ENCODE measurements at places on chromosomes 3 and 15.

DNA sequence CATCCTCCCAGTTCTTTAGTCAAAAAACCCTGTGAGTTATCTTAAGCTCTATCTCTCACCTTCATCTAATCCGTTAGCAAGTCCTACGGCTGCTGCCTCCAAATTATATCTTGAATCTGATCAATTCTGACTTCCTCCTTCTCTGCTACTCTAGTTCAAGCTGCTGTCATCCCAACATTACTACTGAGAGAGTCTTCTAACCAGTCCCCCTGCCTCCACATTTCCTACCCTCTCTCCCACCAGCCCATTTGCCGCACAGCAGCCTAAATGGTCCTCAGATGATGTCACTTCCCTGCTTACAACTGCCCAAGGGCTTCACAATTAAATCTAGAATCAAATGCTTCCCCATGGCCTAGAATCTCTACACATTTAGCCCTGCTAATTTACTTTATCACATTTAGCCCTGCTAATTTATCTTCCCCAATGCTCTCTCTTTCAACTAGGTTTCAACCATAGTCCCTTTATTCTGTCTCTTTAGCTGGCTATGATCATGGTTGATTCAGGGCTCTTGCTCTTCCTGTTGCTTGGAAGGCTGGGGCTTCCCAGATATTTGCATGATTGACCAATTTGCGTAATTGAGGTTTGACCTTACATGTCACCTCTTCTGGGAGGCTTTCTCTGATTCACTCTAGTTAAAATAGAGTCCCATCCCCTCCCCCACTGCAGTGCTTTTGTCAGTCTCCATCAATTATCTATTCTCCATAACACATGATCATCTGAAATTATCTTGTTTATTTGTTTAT is 11.0 kb upstream of the ARL14 start:
- DNase-seq = no peak

GRCh38 chr3:13016083-13016720 is 57.0 kb downstream of the IQSEC1 start:
- DNase-seq = no peak

DNA sequence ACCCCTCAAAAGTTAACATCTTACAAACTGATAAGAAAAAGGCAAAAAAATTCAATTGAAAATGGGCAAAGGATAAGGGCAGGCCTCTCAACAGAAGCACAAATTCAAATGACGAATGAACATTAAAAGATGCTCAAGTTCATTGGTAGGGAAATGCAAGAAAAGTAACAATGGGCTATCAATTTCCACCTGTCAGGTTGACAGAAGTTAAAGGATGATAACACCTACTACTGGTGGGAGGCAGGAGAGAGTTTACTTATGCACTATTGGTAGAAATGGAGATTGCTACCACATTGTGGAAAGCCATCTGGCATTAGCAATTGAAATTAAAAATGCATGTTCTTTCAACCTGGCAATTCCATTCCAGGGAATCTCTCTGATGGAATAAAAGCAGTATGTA is 35.6 kb upstream of the TNFAIP8L3 start:
- no peak for DNase-seq

GRCh38 chr3:77524463-77524862 is 484.6 kb downstream of the ROBO2 start:
- no peak for DNase-seq

DNA sequence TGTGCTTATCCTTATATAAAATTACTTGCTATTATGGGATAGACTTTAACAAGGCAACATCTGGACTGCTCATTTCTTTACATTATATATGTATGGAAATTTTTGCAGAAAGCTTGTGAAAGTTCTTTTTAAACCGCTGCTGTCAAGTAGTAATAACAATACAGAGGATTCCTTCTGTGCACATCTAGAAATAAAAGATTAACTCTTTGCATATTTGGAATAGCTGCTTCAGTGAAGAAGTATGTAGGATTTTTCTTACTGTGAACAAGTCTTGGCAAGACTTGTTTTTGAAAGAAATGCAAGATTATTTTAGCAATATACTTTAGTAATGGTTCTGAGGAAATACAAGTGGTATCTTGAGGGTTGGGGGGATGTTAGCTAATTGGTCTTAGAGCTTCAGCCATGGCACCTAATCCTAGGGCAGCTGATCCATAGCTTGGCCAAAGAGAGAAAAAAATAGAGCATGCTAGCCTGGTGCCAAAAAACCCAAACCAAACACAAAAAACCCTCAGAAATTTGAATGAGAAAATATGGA is 4.3 kb downstream of the PRKCI start:
- DNase-seq = no peak

- no peak for DNase-seq
Measured at GRCh38 chr15:62601777-62602545, 436.9 kb upstream of the C2CD4B start.

DNA sequence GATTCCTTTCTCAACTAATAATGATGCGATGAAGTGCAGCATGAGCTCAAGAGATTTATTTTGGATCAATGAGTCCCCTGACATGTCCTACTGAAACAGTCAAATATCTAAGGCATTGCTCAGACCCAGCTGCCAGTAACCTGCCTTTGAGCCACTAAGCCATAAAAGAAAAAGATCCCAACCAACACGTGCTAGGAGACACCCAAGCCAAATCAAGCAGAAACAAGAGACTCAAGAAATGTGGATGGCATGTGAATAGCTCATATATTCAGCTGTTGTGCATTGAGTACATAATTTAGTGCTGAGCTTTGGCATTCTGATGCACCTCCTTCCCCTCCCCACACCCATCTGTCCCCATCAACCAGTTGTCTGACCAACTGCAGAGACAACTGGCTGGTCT is 29.2 kb downstream of the GJD2 start:
- no peak for DNase-seq

DNA sequence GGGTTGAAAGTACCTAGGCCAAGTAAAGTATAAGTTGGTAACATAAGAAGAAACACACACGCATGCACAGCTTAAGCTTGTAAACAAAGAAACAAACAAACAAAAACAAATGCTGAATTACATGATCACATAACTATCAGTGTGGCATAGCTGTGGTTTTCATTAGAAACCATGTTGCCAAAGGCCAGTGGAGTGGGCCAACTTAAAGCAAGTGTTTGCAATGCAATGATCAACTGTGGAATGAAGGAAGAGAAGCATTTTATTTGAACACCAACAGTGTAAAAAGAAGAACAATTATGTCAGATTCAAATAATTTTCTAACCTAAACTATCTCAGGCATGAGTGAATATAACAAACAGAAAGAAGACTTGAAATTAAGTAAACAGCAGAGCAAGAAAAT is 199.4 kb upstream of the STRIT1 start:
- DNase-seq = no peak

- DNase-seq = no peak
Measured at GRCh38 chr3:66302288-66302687, 81.5 kb downstream of the SLC25A26 start.

GRCh38 chr3:177928172-177928873 is 607.9 kb upstream of the KCNMB2 start:
- no peak for DNase-seq

GRCh38 chr3:106542101-106542769 is 673.4 kb upstream of the CBLB start:
- DNase-seq = no peak

DNA sequence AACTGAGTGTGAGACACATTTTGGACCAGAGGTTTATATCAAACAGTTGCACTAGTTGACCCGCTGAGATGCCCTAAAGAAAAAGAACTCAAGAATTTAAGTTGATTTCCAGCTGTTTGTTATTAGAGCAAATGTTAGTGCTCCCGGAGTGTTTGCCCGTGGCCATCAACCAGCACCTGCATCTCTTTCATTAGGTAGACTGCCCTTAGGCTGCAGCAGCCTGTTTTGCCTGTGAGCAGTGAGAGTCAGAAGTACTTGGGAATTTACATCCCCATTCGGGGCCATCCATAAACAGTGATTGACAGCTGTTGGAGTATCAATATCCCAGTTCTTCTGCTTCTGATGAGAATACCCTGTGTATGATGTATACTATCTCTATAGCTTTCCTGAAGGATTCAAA is 492.6 kb downstream of the RBMS3 start:
- no peak for DNase-seq

DNA sequence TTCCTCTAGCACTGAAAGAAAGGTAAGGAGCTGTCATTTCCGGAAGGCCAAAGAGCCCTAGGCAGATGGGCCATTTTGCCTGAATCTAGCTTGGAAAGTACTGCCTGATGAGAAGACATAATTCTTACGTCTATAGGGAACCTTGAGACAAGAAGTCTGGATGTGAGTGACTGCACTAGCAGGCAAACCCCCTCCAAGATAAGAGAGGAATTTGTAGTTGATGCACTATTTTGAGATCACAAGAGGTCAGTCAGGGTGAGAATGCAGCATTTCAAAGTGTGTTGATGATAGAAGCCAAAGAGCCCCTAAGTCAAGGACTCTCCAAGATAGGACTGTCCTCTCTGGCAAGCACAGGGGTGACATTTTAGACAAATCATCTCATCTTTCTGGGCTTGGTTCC is 99.2 kb downstream of the HES1 start:
- DNase-seq = no peak

DNA sequence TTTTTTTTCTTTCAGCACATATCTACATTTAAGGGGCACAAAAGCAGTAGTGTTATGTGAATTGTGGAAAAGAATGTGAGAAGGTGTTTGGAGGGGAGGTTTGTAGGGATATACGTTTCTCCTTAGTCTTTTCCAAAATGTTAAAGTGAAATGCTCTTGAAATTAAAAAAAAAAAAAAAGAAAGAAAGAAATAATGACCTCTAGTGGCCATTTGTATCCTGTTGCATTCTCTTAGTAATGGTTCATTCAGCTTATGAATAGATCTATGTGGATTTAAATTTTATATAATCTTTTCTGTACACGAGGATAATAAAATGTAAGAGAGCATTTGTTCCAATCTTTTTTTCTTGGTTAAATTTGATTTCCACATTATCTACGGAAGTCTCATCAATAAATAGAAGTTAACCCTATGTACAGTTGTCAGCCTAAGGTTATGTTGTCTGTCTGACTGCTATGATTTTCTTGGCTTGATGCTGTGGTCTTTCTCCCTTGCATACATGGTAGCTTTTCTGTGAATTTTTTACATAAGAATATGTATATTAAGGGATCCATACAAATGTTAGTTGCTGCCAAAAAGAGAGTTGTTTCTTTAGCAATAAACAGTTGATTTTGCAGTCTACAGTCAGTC is 1.7 kb downstream of the P2RY13 start:
- DNase-seq = peak; percentile 12

DNA sequence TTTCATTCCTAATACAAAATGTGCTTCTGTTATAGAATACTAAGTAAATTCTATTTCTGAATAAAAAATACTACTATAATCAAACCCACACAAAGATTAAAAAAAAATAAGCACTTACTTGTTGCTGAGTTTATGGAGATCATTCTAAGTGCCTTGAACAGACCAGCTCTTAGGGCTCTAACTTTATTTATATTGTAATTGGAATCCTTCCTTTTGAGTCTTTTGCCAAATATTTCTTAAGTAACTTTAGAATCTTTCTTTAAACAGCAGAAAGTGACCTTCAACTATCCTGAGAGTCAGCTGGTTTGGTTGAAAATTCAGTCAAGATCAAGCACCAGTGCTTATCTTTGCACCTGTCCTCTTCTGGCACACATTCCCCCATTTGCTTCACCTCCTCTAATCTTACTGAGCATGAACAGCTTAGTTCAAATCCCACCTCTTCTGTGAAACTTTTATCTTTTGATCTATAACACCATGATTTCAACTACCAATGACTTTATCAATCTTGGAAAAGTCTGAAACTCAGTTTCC is 149.3 kb downstream of the VPS13C start:
- no peak for DNase-seq

DNA sequence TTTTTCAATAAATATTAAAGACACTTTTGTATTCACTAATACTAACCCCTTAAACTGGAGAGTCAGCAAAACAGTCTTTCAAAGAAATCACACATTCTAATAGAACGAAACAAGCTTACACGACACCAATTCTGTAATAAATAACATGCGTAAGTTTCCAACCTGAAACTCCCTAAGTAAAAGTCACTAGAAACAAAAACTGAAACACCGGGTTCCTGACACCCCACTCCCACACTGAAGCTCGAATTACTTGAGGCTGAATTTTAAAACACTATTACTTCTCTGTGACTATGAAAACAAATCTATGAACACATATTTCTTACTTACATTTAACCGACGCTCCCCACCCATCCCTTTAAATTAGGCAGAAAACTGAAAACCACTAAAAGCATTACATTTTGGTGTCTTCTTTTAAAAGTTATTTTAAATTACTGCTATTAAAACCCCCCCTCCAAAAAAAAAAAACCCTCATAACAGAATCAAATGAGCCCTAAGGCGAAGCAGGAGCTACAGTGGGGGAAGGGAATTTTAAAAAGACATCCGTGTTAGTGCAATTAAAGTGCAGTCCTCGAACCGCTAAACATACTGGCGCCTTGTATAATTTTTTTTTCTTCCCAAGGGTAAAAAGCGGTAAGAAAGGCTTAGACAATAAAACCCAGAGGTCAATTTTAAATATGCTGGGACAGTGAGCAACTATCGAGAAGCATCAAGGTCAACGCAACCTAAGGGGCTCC is 878 bp downstream of the SPPL2A start:
- no peak for DNase-seq

- DNase-seq = no peak
Measured at GRCh38 chr3:80094589-80094988, 326.8 kb upstream of the ROBO1 start.

DNA sequence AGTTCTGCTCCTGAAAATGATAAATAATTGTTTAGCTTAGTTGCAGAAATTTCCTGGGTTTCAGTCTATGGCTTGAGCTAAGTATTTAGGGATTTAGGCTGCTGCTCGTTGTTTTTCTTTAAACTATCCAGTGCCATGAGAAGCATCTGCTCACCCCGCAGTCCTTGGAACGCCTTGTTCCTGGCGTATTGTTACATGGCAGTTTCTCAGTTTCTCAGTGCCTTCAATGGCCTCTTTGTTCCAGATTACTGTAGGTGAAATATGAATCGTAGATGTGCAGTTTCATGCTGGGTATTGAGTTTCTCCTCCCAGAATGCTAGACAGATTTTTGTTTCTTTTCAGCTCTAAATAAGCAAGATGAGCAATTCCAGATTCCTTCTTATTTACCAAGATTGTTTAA is 269.5 kb upstream of the GBE1 start:
- no peak for DNase-seq

GRCh38 chr15:94644433-94644832 is 413.1 kb downstream of the MCTP2 start:
- DNase-seq = no peak

GRCh38 chr3:15528854-15529537 is 7.5 kb upstream of the COLQ start:
- no peak for DNase-seq

- no peak for DNase-seq
Measured at GRCh38 chr3:182455011-182455410, 338.3 kb upstream of the ATP11B start.

- DNase-seq = no peak
Measured at GRCh38 chr15:48965972-48966371, 2.3 kb upstream of the SHC4 start.
